Stimulated activated naive CD8-positive, alpha-beta T cell treated with anti-CD3 and anti-CD28 coated beads, Interleukin-15, Interleukin-2, amounts not matched to agents 100 U/mL and 50 U/mL, for 24 hours (primary cell): ENCODE measurements at places on chromosomes 1 and 21.

GRCh38 chr1:197614916-197615692 is 160.2 kb downstream of the DENND1B start:
- DNase-seq, result peak; percentile 6

GRCh38 chr1:151714820-151715725 is 1.5 kb downstream of the CELF3 start:
- no peak for DNase-seq

DNA sequence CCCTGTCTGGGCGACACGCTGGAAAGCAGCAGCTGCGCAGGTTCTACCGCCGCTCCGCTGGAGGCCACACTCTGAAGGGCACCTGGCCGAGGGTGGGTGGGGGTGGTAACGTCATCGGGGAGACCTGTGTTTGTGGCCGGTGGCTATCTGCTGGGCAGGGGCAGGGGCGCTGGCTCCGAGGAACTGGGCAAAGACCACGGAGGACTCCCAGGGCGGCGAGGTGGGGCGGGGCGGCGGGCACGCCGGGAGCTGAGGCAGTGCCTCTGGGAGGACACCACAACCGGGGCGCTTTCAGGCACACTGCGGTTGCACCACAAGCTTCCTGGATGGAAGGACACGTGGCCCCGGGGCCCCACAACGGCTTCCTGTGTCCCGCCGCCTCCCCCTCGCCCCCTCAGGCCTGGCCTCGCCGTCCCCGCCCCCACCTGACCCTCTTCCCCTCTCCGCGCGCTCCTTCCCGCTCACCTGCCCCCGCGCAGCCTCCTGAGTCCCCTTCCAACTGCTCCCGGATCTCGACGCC is 3.3 kb upstream of the DENND2D start:
- DNase-seq, result peak; percentile 91

GRCh38 chr21:42574234-42575027 is 60.8 kb downstream of the SLC37A1 start:
- no peak for DNase-seq

DNA sequence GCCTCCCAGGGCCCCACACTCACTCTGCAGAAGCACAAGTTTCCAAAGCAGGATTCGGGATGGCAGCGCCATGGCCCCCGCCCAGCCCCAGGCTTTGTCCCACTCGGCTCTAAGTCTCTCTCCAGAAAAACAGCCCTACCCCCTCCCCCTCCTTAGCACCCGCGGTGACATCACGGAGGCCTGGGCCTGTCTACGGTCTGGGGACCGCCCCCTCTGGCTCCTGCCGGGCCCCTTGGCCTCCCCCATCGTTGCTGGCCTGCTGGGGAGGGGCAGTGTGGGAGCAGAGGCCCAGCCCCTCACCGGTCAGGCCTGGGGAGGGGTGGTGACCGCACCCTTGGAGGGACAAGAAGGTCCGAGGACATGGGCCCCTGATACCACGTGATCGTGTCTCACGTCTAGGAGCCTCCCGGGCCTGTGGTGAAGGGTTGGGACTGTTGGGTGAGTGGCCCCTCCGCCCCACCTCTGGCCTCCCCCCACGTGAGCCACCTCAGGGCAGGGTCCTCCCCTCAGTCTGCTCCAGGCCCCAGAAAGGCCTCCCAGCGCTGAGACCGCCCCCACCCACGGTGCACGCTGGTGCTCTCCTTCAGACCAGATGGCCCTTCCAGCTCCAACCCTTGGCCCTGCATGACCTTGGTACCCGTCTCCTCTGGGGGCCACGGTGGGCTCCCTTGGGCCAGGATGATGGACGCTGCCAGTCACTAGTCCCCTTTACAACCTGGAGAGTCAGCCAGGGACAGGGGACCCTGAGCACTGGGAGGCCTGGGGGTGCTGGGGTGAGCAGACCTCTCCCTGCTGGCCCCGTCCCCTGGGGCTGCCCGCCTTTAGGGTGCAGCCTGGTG is at the start of gene MXRA8:
Gene MXRA8, minus strand, starts transcription at position 123 of the 839 bp plus-strand sequence. Its CDS starts 51 bp downstream, at position 72.
- DNase-seq, result no peak

DNA sequence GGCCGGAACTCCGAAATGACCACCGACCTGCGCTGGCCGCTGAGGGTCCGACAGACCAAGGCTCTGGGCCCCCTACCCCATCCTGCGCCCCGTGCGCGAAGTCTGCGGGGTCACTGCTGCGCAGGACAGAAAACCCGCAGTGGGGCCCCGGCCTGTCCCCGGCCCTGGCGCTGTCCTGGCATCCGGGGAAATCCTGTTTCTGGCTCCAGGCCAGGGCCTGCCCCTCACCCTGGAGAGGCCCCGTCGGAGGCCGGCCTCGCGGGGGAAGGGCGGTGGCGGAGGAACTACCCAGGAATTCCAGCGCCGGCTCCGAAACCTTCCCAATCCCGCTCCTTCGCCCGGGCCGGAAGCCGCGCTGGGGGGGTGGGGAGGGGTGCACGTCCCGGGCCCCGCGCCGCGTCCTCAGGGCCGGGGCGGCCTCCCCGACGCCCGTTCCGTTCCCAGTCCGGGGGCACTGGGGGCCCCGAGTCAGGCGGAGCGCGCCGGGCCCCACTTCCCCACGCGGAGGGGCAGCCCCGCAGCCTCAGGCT is 77.0 kb downstream of the MORN1 start:
- peak; percentile 42 for DNase-seq

DNA sequence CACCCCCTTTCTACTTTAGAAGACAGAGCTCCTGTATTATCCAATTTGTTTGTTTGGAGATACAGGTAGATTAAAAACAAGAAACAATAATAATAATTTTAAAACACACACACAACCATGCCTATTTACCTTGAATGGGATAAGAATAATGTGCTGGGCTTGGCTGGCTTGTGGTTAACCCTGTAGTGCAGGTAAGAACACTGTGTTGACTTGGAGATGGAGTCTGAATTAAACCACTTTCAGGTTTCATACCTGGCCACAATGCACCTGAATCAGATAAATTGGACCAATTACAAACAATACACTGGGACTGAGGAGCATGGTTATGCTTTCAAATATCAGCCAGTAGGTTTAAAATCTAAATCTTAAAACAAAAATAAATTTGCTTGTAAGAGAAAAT is 60.8 kb downstream of the EYA3 start:
- no peak for DNase-seq

DNA sequence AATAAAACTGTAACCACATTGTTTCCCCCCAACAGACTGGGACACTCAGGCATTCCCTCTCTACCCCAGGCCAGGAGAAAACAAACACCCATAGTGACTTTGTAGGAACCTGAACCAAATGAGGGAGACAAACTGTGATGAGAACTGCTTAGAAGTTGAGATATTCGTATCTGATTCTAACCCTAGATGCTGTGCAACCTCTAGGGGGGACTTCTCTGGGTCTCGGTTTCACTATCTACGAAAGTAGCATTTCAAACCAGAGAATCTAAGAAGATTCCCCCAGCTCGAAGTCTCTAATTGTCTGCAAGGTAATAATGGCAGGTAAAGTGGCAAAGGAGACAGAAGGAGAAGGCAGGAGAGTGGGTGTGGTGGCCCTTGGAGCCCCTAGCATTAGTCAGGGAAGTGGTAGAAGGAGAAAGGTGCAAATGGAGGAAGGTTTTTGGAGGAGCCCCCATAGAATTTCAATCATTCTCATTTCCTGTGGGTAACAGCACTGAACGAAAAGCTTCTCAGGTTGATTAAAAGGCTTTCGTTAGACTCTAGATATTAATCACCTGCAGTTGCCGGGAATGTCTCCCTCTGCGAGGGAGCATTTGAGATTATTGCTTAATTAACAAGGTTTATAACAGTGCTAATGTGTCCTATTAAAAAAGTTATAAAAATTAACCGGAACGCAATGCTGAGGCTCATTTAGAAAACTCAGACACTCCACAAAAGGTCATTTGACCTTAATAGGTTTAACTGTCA is 46.4 kb downstream of the BEND5 start:
- no peak for DNase-seq

DNA sequence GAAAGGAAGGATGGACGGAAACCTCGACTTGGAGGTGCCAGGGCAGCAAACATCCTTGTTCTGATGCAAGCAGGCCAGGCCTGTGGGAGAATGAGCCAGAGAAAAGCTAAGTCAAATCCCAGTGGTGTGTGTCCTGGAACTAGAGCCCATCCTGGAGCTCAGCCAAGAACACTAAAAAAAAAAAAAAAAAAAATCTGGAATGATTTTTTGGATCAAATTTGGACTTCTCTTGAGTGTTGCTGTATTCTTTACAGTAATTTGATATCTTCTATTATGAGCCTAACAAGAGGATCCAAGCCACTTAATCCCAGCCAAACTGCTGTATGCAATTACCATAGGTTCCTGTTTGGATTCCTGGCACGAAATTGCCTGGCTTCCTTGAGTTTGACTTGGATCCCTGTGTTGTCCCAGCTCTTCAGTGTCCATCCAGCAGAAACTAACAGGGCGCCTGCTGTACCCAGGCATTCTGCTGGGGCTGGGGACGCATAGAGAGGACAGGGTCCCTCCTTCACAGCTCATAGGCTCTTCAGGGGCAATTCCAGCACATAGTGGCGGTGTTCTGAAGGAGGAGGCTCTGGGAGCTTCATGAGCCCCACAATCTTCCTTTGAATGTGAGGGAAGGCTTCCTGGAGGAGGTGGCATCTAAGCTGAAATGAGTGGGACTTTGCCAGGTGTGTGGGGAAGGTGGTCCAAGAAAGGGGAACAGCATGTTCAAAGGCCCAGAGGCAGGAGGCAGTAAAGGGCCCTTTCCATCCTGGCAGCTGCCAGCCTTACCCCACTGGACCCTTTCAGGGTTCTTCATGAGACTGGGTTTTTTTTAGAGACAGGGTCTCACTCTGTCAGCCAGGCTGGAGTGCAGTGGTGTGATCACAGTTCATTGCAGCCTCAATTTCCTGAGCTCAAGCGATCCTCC is 24.7 kb downstream of the EPHX1 start:
- DNase-seq, result no peak
